ENCODE measurements at places on chromosomes 12 and 14.
A peak's percentile ranks its signal among the peaks of the same experiment; 100 is the strongest.

DNA sequence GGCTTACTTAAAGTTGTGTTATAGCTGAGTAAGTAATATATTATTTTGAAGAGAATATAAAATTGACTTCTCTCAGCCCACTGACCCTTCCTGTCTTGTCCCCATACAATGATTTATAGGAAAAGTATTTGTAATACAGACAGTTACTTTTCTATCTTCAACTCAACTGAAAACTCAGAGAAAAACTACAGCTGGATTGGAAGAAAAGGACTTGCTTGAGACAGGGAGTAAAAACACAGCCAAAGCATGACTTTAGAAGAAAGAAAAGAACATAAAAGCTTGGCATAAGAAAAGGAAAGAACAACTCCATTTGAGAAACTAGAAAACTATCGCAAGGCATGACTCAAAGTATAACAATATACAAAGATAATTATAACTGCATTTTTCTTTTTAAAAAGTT, 57.5 kb downstream of the MSRB3 start:
- peak overlapping the region; percentile 76 for H3K27ac ChIP-seq
- peaks cover 4% of the 10 kb centered on the region for H3K4me1 ChIP-seq
- H3K36me3 ChIP-seq = peaks cover 8% of the 10 kb centered on the region

GRCh38 chr14:90796329-90796728, 19.9 kb downstream of the TTC7B start:
- H3K4me1 ChIP-seq = peaks cover 16% of the 10 kb centered on the region
- H3K27ac ChIP-seq = no peak overlapping the region
- H3K36me3 ChIP-seq = no peaks in the 10 kb centered on the region

DNA sequence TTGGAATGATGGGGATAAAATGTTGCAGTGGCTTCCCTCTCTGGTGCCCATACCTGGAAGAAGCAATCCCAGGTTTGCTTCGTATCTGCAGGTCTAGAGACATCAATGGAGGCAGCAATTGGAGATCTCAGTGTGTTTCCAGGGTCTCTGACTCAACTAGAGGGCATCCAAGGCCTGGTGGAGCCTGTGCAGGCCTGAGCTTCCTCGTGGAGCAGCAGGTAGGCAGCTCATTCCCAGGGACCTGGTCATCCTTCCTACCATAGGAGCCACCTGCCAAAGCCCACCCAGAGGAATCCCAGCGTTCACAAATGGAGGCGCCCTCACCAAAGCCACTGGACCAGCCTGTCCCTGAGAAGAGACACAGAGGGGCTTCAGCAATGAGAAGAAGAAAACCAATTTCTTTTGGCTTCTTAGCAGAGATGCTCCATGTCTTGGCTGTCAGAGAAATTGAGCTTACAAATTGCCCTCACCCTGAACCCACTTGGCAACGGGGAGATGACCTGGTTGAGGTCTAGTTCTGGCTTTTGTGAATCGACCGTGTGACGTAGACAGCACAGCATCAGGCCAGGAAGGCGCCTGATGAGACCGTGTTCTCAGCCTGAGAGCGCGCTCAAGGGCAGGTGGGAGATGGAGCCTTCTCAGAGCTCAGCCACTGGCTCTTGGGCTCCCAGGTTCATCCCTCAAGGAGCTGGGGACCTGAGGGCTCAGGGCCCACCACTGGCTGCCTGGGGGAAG, 283.6 kb downstream of the DPF3 start:
- no peak overlapping the region for H3K27ac ChIP-seq
- no peak overlapping the region for H3K4me3 ChIP-seq
- no peak for DNase-seq
- no peaks in the 10 kb centered on the region for H3K36me3 ChIP-seq

DNA sequence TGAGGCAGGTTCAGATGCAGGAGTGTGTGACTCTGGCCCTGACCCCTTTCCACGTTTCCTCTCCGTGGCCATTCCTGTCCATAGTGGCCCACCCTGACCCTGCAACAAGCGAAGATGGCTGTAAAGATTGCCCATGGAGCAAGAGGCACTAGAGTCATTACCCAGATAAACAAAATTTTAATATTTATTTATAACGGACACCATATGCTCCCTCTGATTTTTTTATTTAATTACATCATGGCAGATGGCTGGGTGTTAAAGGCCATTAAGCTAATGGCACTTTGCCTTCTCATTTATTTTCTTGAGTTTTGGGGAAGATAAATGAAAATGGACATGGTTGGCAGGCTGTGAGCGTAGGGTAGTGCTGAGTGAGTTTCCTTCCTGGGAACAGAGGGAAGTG, 58.7 kb downstream of the WSCD2 start:
- no peaks in the 10 kb centered on the region for H3K27me3 ChIP-seq
- DNase-seq = no peak
- no peaks in the 10 kb centered on the region for H3K36me3 ChIP-seq
- H3K4me3 ChIP-seq = no peak overlapping the region
